ENCODE measurements at places on chromosomes 13 and 19.

GRCh38 chr19:49845414-49845813, 5.5 kb upstream of the PTOV1 start:
- DNase-seq, result no peak

DNA sequence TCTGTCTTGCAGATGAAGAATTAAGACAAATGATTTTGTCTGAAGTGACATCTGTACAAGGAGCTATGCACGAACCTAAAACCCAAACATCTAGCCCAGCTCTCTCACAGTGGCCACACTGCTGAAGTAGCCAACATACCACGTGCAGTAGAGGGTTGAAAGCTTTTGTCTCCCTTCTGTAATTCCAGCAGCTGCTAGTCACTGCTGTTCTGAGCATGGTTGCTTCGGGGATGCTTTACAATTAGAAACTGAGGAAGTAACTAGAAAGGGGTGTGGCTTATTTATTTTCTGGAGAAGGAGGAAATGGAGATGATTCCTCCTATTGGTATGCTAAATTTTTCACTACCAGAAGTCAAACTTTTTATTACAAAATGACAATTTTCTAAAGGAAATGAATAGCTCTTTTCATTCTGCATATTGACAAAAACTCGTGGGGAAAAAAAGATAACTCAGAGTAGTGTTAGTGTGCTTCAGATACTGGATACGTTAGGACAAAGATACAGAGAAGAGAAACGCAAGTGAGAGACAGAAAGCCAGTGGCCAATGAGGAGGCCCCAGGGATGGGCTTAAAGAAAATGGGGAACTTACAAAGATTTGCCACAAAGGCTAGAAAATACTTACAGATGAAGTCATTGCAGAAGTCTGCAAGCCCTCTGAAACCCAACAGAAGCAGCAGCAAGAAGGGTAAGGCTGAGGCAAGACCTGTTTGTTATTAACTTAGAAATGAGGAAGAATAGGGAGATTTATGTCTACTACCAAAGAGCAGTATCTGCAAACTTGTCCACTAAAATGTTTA, 192.7 kb upstream of the MIR17HG start:
- no peak for DNase-seq

DNA sequence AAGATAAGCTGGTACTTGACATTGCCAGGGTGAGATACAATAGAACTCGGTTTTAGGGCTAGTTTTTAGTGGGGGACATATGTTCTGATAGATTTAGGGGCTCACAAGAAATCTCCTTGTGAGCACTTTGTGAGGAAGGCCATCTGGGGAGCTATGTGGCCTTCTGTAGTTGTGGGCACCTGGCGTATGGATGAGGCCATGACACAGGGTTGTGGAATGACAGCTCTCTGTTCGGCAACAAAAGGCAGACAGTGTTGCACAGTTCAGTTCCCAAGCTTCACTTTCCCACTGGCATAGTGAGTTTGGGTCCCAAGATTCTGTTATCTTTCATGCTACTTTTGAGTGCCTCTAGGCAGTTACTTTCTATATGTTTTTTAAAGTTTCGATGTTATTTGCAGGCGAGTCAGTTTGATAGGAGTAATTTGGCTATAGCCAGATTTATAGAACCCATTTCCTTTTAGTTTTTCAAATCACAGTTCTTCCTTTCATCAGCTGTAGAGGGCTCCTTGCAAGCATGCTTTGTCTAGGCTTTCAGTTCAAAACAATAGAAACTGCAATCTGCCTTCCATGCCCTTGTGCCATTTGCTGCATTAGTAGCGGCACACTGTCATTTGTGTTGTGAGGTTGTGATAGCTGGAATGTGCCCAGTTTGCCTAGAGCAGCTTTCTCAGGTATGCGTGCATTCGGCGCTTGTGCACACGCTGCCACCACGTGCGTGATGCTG, 70.6 kb upstream of the TEX29 start:
- DNase-seq, result no peak

GRCh38 chr19:7900401-7900870, 3.2 kb upstream of the MAP2K7 start:
- DNase-seq, result no peak

- no peak for DNase-seq
Measured at GRCh38 chr13:44278166-44278565, 95.5 kb upstream of the SERP2 start.

- no peak for DNase-seq
Measured at GRCh38 chr13:110511509-110512181, 49.9 kb downstream of the RAB20 start.

- DNase-seq, result no peak
Measured at GRCh38 chr13:101916108-101916774, 463.8 kb downstream of the ITGBL1 start.

DNA sequence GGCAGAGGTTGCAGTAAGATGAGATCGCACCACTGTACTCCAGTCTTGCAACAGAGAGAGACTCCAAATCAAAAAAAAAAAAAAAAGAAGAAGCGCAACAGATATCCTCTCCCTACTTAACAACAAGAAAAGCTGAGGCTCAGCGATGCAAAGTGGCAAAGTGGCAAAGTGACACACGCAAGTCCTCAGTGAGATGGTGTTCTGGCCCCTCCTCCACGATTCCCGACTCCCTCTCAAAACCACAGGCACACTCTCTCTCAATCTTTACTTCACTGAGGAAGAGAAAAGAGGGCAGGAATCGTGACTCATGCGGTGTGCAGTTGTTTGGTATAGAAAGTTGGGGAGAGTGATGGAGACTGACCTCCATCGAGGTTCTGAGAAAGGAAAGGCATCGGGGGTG, 12.6 kb downstream of the FFAR2 start:
- no peak for DNase-seq

GRCh38 chr13:42924344-42924743, 67.7 kb downstream of the EPSTI1 start:
- DNase-seq, result peak; percentile 66

GRCh38 chr13:55087085-55087484, 2053.6 kb upstream of the PRR20A start:
- no peak for DNase-seq

DNA sequence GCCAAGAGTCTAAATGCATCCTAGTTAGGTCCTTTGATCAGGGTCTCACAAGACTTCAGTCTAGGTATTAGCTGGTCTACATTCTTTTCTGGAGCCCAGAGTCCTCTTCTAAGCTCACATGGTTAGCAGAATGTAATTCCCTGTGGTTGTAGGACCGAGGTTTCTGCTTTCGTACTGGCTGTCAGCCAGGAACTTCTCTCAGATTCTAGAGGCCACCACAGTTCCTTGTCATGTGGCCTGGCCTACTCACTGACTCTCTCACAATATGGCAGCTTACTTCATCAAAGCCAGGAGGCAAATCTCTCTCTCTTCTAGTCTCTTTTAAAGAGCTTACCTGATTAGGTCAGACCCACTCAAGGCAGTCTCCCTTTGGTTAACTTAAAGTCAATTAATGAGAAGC, 82.9 kb downstream of the POU4F1 start:
- no peak for DNase-seq

DNA sequence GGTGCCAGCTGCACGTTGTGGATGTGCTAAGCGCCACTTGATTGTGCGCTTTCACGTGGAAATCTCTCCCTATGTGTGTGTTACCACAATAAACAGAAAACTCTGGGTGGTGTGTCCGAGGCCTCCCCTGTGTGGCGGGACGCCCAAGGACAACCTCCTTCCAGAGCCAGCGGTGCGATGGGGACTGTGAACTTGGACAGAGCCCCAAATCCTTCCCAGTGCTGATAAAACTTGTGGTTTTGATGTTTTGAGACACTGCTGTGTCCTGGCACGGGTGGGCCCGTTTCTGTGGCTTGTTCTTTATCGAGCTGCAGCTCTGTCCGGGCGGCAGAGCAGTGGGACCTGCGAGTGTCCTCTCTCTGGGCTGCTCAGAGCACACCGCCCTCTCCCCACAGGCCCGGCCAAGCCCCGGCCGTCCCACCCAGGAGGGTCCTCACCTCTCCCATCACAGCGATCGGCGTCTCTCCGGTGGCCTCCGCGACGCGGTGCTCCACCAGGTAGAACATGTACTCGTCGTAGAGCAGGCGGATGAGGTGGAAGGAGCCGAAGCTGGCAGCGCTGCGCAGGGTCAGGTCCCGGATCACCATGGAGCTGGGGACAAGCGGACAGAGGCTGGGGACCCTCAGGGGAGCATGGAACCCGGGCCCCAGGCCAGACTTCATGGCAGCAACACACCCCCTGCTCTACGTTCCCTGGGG, 18.8 kb upstream of the RANBP3 start:
- DNase-seq, result no peak

DNA sequence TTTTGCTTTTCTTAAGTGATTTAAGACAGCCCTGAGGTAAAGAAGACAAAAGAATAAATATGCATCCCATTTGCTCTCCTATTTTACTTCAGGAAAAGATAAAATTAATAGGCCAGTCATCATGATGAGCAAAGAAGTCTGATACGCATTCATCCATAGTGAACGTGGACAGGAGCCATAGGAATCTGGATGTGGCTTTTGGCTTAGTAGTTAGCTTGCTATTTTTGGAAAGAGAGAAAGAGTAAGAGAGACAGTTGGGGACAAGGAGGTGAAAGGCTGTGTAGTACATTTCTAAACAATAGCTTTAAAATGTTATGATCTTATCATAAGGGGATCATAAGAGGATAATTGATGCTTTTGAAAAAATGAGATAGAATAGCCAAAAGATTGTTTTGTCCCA, 545.2 kb downstream of the IRS2 start:
- no peak for DNase-seq

- no peak for DNase-seq
Measured at GRCh38 chr13:107765724-107766401, 449.5 kb downstream of the LIG4 start.

DNA sequence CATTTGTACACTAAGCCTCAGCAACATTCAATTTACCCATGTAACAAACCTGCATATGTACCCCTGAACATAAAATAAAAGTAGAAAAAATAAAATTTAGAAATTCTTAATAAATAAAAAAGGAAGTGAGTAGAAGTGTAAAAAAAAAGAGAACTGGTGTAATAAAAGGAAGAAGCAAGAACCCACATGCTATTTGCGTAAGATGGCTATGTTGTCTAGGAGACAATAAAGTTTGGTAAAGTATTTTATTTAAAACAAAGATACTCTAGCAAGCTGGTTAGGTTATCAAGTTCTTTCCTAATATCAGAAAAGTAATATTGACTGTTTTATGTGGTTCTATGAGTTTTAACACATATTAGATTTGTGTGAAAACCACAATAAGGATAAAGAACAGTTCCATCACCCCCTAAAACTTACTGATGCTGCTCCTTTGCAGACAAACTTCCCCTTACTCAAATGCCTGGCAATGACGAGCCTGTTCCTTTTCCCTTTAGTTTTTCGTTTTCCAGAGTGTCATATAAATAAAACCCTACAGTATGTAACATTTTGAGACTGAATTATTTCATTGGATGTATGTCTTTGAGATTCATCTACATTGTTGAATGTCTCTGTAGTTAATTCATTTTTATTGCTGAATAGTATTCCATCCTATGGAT, 98.9 kb downstream of the TNFSF13B start:
- DNase-seq, result no peak
